Activated CD8-positive, alpha-beta T cell treated with anti-CD3 and anti-CD28 coated beads for 36 hours (primary cell): ENCODE measurements at places on chromosomes 7 and 10.

- DNase-seq, result no peak
Measured at GRCh38 chr10:124044143-124044862, 49.1 kb downstream of the CHST15 start.

GRCh38 chr7:85239109-85239508, 52.3 kb upstream of the SEMA3D start:
- no peak for DNase-seq

- DNase-seq, result no peak
Measured at GRCh38 chr7:65974876-65975275, 7.1 kb downstream of the GUSB start.

GRCh38 chr10:32582946-32583345, 137.0 kb downstream of the CCDC7 start:
- no peak for DNase-seq
